ENCODE measurements at places on chromosomes 6 and 20. TPM values are rescaled to one million over a fixed set of nuclear protein-coding genes. Genes with fewer than 3 reads are reported as not detected.

- no peak for DNase-seq
Measured at GRCh38 chr6:129276986-129277385, 394.0 kb downstream of the LAMA2 start.

- DNase-seq = no peak
Measured at GRCh38 chr6:27892649-27893058, 19.5 kb downstream of the OR2B2 start.

C6orf132 gene
- total RNA-seq = 0.03 TPM

COX4I2 gene
- not detected for total RNA-seq

DNA sequence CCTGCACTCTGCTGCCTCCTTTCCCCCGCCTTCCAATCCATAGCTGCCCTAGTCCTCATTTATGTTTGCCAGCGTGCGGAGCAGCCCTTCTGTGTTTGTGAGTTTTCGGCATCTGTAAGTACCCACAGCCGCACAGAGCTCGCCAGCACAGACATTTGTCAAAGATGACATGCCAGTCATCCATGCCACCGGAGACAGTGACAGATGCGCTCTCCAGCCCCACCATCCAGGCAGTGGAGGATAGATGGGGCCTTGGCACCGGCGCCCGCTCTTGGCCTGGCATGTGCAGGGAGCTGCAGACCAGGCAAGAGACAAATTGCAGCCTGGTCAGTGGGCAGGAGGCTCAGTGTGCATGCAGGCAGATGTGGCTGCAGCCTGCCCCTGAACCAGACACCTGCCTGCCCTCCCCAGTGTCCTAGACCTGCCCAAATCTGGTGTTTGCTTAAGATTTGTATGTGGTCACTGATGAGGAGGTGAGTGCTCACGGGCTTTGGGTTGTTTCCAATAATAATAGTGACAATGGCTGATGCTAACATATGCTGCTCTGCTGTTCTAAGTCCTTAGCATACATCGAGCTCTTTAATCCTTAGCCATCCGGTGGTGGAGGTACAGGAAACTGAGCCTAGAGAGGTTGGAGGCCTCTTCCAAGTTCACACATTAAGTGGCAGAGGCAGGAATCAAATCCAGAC is 78.1 kb downstream of the UNC5CL start:
- DNase-seq = no peak

DNA sequence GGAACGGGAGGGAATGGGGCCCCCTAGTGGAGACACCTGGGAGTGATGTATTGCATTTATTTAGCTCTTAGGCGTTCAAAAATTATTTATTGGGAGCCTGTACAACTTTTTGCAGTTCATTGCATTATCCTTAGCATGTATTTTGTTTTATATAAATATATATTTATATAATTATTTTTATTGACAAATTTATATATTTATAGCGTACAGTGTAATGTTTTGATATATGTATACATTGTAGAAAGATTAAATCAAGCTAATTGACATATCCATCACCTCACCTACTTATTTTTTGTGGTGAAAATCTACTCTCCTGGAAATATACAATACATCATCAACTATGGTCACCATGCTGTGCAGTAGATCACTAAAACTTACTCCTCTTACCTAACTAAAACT is 975 bp downstream of the SIRT5 start:
- DNase-seq = no peak

GRCh38 chr6:166169549-166170421 is 2.1 kb upstream of the TBXT start:
- no peak for DNase-seq
